ENCODE measurements at places on chromosomes 5 and 9.

- DNase-seq, result no peak
Measured at GRCh38 chr9:128225770-128226411, 22.7 kb downstream of the DNM1 start.

DNA sequence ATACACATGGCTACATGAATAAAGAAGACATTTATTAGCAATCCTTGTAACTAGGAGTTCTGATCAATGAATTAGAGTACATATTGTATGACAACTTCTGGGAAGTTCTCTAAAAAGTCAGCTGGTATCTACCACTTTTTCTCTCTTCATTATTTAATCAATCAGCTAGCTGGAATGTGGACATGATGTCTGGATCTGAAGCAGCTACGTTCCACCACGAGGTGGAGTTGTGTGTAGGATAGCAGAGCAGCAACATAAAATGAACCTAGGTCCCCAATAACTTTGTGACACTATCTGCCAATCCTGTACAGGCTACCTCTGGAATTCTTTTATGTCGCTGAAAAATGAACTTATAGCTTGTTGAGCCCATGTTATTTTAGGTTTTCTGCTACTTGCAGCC is 32.9 kb upstream of the ENTREP1 start:
- no peak for DNase-seq

GRCh38 chr5:51185850-51186329 is 197.4 kb upstream of the ISL1 start:
- no peak for DNase-seq

GRCh38 chr5:21452449-21452848 is 1400.7 kb downstream of the CDH12 start:
- no peak for DNase-seq

- no peak for DNase-seq
Measured at GRCh38 chr5:101677961-101678360, 618.1 kb downstream of the SLCO4C1 start.

- DNase-seq, result no peak
Measured at GRCh38 chr5:74767579-74767913, 497 bp downstream of the NSA2 start.

DNA sequence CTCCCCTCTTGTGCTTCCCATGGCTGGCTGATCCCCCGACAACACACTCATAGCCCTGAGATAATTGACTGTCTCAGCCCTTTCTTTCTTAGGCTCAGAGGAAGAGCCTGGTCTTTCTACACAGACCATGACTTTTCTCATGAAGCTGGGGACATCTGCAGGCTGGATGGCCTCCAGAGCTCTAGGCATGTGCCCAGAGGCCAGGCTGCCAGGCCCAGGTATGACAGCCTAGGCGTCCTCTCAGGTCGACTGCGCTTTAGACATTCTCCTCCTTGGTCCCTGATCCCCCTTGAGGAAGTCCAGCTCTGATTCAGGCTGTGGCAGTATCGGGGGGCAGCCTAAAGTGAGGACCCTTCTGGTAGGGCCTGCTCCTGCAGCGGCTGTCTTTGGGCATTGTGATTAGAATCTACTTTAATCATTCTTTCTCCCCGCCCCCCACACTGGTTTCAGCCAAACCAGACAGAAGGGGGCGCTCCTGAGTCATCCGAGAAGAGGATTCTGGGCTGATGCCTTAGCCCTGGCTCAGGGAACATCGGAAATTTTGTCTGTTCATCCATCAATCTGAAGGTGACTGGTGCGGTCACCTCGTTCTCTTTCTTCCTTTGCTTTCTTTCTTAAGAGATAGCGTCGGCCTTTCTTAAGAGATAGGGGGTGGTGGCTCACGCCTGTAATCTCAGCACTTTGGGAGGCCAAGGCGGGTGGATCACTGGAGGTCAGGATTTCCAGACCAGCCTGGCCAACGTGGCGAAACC is 66.5 kb upstream of the HSPA9 start:
- DNase-seq, result peak; percentile 78

- no peak for DNase-seq
Measured at GRCh38 chr5:133897431-133897830, 71.0 kb downstream of the C5orf15 start.

All from stimulated activated CD4-positive, alpha-beta T cell treated with anti-CD3 and anti-CD28 coated beads, Interleukin-12 subunit alpha, Interleukin-12 subunit beta, amount 100 ng/mL, for 48 hours (primary cell).